Activated CD4-positive, alpha-beta T cell treated with anti-CD3 and anti-CD28 coated beads, Interleukin-2, amount 50 U/mL, for 24 hours (primary cell): ENCODE measurements at places on chromosomes 4 and X.

- DNase-seq: no peak
These were observed 86.1 kb downstream of the CENPC start for GRCh38 chr4:67459164-67459563.

DNA sequence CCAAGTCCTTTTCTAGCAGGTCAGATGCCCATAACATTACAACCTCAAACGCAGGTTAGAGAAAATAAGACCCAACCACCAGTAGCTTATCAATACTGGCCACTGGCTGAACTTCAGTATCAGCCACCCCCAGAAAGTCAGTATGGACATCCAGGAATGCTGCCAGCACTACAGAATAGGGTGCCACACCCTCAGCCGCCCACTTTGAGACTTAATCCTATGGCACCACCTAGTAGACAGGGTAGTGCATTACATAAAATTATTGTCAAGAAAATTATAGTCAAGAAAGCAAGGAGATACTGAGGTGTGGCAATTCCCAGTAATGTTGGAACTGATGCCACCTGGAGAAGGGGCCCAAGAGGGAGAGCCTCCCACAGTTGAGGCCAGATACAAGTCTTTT, 19.9 kb upstream of the TRIM61 start:
- no peak for DNase-seq

GRCh38 chrX:47576021-47576898, 6.0 kb upstream of the TIMP1 start:
- no peak for DNase-seq

- no peak for DNase-seq
These were observed 281.0 kb upstream of the FAT1 start for GRCh38 chr4:187004628-187005027.

- DNase-seq: no peak
These were observed 1.4 kb upstream of the RPS6KA3 start for GRCh38 chrX:20267931-20268701.

DNA sequence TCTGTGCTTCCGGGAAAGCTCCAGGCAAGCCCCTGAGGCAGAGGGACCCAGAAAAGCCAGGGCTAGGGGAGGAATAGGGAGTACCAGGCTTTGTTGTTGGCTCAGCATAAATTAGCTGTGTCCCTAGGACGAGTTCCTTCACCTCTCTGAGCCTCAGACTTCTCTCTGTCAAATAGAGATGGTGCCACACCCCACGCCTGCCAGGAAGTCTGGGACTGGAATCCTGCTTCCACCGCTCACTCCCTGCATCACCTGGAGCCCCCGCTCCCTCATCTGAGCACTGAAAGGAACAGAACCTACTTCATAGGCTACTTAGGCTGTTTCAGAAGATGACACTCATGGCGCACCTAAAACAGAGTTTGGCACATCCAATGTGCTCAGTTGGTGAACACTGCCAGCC, 8.1 kb upstream of the JAKMIP1 start:
- no peak for DNase-seq

- no peak for DNase-seq
These were observed 141.0 kb downstream of the PDHA2 start for GRCh38 chr4:95980877-95981360.

DNA sequence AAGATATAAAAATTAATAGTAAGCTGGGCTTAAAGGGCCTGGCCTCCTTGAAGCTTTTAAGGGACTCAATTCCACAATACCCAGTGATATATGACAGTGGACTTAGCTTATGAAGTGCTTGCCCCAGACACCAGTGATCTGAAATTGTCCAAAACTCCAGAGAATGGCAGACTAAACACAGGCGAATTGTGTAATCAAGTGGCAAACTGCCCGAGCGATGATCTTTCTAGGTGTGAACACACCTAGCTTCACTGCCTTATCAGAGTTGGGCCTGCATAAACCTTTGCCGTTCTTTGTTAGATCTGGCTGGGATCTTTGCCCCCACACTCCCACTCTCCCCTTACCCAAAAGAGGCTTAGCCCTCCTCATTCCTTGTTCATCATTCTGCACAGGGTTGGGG, 62.5 kb upstream of the SH3RF1 start:
- no peak for DNase-seq

- DNase-seq: no peak
These were observed 68.7 kb downstream of the KLHL8 start for GRCh38 chr4:87151730-87152129.

GRCh38 chr4:152957437-152958171, 21.5 kb downstream of the FHDC1 start:
- DNase-seq: no peak
